ENCODE measurements at places on chromosomes 12 and 14.

GRCh38 chr14:45065956-45066355 is 18.0 kb upstream of the PRPF39 start:
- DNase-seq: no peak

- DNase-seq: no peak
Measured at GRCh38 chr14:72651714-72652113, 242.2 kb downstream of the DPF3 start.

- peak; percentile 36 for DNase-seq
Measured at GRCh38 chr12:39402922-39403321, 40.0 kb downstream of the KIF21A start.

DNA sequence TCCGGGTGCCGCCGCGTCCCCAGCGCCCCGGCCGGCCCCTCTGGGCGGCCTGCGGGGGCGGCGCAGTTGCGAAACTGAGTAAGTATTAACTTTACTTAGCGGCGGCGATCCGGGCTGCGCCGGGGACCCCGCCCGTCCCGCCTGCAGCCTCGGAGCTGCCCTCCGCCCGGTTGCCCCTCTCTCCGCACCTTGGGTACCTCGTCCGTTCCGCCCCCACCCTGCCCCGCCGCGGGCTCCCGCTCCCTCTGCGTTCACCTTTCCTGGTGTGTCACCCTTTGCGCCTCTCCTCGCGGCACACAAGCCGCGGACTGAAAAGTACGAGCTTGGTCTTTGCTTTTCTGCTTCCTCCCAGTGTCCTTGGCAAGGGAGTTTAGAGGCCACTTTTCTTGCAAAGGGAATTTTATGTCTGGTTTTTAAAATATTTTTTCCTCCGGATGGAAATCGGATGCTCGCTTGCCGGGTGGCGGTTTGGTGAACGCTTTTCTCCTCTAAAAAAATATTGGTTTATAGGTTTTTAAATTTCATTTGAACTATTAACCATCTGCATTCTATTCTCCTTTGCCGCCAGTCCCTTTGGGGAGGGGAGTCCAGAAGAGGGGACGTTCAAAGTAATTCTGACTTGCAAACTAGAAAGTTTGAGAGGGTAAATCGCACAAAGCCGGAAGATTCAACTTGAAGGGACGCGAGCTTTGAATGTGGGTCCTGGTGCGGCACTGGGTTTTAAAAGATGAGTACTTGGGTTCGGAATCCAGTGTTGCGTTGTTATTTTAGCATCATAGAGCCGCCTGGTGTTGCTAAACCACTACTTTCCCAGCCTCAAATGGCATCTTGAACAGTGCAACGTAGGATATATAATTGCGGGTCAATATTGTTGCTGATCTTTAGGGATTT is 834 bp downstream of the RASSF8 start:
- peak; percentile 71 for DNase-seq

DNA sequence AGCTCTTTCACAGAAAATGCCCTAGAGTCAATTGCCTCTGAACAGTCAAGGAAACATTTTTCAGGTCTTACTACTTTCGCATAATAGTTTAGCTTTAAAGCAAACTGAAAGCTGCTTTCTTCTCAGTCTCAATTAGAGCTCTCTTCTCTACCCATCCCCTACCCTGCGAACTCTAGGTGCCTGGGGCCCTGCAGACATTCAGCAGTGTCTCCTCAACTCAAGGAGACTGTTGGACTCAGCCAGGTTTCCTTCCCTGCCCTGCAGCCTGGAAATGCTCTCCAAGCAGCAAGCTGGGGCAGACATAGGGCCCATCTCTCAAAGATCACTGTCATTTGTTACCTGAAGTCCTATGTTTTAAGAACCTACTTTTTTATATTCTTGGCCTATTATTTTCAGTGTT is 312.5 kb upstream of the PRICKLE1 start:
- no peak for DNase-seq

DNA sequence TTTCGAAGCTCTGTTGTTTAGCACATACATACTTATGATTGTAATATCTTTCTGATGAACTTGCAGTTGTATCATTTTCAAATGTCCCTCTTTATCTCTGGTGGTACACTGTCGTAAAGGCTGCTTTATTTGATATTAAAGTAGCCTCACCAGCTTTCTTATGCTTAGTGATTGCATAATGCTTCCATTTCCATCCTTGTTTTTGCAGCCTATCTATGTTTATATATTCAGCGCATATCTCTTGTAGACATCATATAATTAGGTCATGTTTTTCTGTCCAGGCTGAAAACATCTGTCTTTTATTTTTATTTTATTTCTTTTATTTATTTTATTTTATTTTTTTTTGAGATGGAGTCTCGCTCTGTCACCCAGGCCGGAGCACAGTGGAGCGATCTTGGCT is 34.6 kb downstream of the ACAD10 start:
- no peak for DNase-seq

- peak; percentile 19 for DNase-seq
Measured at GRCh38 chr12:108729612-108730364, 1.5 kb downstream of the CORO1C start.

GRCh38 chr14:100132161-100132902 is 27.1 kb downstream of the DEGS2 start:
- no peak for DNase-seq

- no peak for DNase-seq
Measured at GRCh38 chr12:52537101-52537500, 15.8 kb downstream of the KRT71 start.

- no peak for DNase-seq
Measured at GRCh38 chr14:96390965-96391292, 999 bp upstream of the AK7 start.

GRCh38 chr14:106067935-106068334 is 541.6 kb downstream of the TMEM121 start:
- no peak for DNase-seq

DNA sequence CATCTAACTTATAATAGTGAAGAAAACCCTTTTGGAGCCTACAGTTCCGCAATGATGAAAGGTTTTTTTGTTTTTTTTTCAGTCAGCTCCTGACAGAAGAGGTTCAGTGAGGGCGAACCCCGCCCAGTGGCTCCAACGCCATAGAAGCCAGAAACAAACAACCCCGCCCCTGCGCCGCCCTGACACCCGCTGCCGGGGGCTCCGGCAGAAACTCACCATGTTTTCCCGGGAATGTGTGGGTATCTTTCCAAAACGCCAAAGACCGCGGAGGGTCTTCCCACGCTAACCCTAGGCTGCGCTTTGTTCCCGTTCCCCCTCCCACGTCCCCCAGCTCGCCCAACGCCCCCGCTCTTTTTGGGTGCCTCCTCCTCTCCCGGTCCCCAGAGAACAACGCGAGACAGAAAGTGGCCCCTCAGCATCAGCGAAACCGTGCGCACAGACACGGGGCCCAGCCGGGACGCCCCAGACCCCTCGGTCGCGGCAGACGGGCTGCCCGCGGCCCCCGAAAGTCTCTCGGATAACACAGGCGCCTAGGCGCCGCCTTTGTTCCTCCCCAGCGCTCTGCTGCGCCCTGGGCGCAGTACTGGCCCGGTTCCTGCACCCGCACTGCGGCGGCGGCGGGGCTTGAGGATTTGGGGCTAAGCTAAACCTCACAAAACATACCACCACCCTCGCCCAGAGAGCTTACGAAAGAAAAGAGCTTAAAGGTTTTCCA is 522 bp downstream of the TUBA1A start:
- peak; percentile 72 for DNase-seq

Measured in NCI-H226 (cell line).